ENCODE measurements at places on chromosomes 4 and X.

GRCh38 chrX:150958177-150958576 is 25.0 kb upstream of the HMGB3 start:
- DNase-seq = no peak

GRCh38 chrX:109753256-109753655 is 20.2 kb upstream of the ACSL4 start:
- no peak for DNase-seq

- DNase-seq = no peak
Measured at GRCh38 chrX:22310779-22311178, 38.1 kb downstream of the CBLL2 start.

DNA sequence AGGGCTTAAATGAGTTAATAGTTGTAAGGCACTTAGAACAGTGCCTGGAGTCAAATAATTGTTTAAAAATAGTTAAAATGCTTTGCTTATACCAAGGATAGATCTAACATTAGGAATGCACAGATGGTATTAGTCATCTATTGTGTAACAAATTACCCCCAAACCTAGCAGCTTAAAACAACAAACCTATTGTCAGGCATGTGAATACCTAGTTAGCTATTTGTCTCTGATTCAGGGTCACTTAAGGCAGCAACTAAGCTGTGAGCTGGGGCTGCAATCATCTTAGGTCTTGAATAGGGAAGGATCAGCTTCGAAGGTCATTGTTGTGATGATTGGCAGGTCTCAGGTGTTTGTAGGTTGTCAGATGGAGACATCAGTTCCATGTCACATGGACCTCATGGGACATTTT is 42.4 kb upstream of the AGA start:
- DNase-seq = no peak

GRCh38 chr4:56730097-56730496 is 49.0 kb upstream of the HOPX start:
- DNase-seq = no peak

GRCh38 chr4:72566464-72566972 is 2.5 kb downstream of the ADAMTS3 start:
- DNase-seq = no peak

- DNase-seq = no peak
Measured at GRCh38 chrX:110167952-110168451, 149.9 kb downstream of the AMMECR1 start.

DNA sequence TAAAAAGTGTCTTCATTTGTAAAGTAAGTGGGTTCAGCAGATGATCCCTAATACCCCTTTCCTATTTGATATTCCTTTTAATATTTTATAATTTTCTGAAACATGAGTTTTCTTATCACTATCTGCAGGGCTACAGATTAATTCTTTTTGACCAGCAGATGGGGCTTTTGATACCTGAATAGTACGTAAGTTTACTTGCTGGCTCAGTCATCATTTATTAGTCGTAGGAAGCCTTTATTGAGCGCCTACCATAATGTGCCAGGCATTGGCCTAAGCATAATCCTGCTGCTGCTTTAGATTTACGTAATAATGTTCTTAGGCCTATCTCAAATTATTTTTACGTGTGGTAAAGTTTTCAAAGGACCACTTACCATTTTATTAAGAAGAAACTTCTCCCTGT is 33.1 kb downstream of the OSTC start:
- DNase-seq = no peak

DNA sequence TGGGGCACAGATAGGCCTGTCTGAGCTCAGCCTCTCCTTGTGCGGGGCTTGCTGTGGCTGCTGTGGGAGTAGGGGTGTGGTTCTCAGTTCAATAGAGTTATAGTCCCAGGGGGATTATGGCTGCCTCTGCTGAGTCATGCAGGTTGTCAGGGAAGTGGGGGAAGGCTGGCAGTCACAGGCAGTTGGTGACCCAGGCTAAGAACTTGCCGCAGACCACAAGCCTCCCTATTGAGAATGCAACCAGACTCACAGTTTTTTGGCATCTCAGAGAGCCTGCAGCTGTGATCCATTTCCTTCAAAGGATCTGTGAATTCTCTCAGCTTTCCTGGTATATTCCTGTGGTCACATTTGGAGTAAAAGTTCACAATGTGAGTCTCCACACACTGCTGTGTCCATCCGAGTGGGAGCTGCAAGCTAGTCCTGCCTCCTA is 364.9 kb downstream of the ZNF674 start:
- DNase-seq = peak; percentile 85

DNA sequence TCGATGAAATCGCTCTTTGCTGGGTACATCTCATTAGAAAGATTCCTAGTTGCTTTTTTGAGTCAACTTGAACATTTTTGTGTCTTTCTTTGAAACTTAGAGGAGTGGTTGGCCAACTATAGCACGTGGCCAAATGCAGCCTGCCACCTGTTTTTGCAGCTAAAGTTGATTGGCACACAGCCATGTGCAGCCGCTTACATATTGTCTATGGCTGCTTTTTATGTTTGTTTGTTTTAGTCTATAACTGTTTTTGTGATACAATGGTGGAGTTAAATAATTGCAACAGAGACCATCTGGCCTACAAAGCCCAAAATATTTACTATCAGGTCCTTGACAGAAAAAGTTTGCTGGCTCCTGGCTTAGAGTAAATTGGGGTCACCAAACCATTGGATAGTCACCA is 86.3 kb downstream of the CLCN4 start:
- DNase-seq = no peak

DNA sequence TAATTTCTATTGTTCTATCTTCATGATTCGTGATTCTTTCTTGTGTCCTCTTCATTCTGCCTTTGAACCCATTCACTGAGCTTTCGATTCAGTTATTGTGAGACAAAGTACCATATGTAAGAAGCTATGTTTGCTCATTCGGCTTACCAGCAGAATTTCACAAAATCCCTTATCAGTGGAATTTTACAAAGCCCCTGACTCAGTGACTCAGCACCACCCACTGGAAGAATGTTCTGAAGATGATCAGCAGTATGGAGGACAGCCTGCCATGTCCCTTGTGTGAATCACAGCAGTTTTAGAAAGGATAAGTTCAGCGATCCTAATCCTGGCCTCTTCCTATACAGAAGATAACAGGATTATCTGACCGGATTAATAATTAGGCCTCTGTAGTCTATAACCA is 5.8 kb upstream of the UXT start:
- DNase-seq = no peak

DNA sequence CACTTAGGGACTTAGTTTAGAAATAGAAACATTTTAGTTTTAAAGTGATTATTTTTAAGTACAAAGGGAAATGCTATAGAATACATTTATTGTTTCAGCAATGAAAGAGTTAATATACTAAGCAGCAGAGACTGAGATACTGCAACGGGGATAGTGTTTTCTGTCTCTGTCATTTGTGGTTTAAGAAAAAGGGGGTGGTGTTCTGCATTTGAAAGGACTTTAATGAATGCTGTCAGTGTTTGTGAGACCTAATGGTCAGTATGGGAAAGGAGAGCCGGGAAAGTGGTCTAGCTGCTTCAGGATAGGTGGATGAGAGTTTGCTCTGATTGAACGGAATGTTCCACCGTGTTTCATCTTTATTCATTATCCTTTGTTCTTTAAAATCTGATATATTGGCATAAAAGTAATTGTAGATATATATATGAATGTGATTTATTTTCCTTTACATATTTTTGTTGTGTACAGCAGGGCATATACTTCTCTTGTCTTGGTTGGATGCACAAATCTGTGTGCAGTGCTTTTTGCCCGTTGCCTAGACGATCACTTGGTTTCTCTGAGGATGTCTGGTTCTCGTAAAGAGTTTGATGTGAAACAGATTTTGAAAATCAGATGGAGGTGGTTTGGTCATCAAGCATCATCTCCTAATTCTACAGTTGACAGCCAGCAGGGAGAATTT is at the start of gene KLHL5:
KLHL5 (plus strand) TSS at position 139 of the 676 bp plus-strand sequence; CDS start at position 560, 421 bp downstream.
- DNase-seq = no peak

DNA sequence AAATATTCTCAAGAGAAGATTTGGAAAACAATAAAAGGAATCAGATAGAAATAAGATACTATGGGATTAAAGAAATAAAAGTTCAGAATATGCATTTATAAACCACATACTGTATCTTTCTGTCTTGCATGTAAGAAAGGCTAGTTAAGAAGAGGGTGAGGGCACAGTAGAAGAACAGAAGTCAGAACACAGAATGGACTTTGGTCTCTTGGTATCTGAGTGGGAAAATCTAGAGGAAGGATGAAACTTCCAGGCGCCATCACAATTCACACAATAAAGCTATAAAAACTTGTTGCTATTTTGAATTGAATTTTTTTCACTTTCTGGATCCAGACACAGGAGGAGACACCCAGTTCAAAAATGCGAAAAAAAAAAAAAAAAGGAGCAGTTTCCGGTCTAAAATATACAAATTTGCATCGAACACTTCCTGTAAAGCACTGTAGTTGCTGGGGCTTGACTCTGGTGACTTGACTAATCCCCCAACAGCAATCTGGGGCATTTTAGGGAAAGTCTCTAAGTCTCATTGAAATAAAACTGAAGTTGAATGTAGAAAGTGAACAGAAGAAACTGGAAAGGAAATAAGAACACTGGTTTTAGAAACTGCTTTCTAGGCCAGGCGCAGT is 8.1 kb upstream of the NAAA start:
- DNase-seq = no peak

- no peak for DNase-seq
Measured at GRCh38 chr4:139738846-139739613, 73.4 kb downstream of the MGST2 start.

DNA sequence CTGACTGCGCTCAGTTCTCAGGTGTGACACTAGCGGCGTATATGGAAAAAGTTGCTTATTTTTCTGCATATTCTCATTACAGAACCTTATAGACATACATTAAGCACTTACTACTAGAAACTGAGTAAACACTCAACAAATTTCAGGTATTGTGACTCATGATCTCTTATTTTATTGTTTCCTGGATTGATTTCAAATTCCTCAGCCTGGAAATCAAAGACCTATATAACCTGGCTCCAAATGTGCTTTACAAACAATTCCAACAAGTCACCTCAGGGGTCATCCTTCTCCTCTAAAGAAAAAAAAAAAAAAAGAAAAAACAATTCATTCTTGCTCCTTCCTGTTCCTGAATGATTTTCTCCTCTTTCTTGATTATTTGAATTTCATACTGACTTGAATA is 152.3 kb downstream of the ADAM29 start:
- no peak for DNase-seq

DNA sequence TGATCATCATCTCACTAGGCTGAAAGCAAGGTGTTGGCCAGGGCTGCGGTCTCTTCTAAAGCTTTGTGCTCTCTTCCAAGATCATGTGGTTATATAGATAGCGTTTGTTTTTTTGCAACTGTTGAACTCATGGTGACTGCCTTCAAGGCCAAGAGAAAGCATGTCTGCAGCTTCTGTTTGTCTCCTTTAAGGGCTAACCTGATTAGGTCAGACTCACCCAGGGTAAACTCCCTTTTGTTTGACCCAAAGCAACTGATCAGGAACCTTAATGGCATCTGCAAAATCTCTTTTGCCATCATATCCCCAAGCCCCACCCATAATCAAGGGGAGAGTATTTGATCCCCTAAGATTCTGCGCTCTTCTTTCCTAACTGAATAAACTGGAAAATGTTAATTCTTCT is 72.2 kb upstream of the ALG13 start:
- DNase-seq = no peak

DNA sequence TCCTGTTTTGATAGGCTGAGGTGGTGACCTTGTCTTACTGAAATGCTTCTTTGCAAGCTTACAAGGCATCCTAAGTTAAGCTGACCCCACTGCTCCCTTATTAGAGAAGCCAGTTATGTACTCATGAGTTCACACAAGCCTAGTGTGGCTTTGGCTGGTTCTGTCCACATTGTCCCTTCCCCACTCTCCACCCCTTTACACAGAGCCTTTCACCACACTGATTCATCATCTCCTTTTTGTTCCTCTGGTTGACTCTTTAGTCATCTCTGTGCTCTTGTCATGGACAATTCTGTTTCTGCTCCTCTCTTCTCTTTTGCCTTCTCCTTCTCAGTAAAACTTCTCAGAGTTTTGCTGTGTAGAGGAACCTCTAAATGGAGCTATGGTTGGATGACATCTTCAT is 4.9 kb downstream of the CHRNA9 start:
- DNase-seq = no peak

DNA sequence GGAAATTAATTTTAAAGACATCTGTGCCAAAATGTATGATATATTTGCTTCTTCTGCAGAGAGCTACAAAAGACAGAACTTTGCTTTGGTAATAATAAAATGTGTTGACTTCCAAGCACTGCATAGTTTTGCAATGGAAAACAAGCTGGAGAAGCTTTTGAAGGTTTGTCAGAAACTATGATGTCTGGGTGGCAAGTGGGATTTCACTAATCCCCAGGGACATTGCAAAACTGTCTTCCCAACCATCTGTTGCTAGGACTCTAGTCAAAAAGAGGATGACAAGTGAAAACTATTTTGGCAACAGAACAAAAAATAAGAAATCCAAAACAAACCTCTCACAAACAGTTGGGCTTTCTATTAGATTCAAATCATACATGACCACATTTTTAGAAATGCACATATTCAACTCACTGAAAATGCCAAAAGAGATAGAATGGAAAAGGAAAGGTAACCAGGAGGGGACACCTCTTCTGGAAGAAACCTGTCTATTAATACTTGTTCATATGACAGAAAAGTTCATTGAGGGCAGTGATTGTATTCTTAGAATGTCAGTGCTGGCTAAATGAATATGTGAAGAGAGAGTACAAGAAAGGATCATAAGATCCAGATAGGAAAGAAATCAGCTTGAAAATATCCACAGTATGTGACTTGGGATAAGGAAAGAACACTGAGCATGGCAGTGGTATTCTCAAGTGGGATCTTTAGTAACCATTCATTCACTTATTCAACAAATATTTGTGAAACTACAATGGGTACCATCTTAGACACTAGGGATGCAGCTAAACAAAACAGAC is 228.0 kb downstream of the RASL11B start:
- DNase-seq = no peak

- no peak for DNase-seq
Measured at GRCh38 chrX:78595901-78596502, 63.1 kb downstream of the RTL3 start.

DNA sequence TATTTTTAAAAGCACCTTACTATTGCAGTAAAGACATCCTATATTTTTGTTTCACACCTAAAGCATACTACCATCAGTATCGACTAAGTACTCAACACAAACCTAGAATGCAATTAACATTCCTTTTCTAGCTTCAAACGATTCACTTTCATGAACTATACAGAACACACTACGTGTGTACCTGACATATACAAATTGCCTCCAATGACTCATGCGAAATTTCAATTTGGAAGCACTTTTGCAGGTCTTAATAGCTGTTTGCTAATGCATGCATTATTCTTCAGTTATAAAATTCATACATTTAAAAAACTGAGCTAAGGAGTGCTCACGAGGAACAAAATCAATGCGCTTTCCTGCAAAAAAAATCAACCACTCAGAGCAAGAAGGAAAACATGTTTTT is 19.7 kb upstream of the GPM6B start:
- no peak for DNase-seq

All from CMK (cell line).